ENCODE measurements at places on chromosomes 3 and 15.

DNA sequence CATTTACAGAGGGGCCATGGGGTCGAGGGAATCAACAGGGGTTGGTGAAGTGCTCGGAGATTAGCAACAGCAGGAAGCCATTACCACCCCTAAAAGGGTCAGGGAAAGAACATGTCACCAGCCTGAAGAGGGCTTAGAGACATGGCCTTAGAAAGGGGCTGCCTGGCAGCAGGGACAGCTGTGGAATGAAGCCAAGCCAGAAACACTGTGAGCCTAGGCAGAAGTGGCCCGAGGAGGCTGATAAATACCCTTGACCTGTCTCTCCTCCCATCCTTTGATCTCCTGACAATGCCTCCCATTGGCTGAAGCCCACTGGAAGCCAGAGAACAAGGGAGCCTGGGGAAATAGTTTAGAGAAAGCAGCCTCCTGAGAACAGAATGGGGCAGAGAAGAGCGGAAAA is 31.4 kb downstream of the GPD1L start:
- no peak for DNase-seq

GRCh38 chr15:68385240-68385561 is 46.8 kb downstream of the ITGA11 start:
- DNase-seq, result no peak

DNA sequence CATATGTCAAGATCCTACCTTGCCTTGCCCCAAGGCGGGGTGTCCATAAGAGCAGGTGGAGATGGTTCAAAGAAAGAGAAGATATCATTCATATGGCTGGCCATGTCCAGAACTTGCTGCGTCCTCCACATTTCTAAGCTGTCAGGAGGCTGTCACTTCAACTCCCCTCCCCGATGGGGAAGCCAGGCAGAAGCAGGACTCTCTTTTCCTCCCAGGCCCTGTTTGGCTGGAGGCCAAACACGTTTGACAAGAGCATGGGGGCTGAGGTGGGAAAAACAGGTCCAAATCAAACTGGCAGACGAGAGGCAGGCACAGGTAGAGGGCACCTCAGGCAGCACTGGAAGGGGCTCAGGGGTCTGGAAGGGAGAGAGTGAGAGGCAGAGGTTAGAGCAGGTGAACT is 37.7 kb downstream of the MESD start:
- no peak for DNase-seq

DNA sequence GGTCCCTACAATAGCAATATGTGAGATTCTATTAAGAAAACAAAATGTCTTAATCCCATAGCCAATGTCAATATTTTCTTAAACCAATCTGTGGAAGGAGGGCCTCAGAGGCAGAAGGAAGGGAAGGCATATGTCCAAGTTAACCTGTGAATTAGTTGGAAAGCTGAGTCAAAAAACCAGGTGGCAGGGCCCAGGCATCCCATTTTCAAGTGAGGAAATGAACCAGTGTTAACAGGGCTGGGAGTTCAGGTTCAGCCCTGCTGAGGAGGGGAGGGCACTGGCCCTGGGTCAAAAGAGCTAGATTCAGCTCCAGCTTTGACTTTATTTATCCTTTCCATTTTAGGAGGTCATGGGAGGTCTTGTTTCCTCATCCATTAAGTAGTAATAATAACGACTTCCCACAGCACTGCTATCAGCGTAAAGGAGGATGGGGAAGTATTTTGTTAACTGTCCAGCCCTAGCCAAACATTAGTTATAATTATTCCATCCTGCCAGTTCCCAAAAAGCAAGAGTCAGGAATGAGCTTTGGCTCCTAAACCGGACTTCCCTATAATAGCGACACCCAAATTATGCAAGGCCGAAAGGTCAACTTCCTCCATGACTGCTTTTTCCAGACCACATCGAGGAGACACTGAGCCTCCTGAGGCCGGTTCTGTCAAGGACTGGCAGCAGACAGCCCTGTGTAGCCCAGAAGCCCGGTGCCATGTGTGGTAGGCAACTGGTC is 3.2 kb downstream of the MASP1 start:
- DNase-seq, result no peak

- DNase-seq, result no peak
Observed at GRCh38 chr3:82208002-82208710, 446.7 kb upstream of the GBE1 start.

DNA sequence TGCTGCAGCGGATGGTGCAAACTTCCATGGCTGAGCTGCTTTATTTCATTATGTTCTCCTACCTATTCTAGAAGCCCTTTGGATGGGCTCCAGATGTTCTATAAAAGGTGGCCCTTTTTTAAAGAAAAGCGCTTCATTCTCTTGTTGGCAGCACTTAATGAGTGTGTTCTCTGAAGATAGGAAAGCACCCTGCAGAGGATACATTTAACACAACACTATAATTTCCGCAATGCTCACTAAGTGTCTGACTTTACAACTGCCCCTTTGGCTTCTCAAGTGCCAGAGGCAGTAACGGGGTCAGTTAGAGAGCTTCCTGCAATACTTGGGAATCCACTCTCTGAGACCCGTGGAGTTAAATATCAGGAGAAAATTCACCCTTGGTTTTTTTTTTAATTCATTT is 88.1 kb downstream of the MDFIC2 start:
- no peak for DNase-seq

GRCh38 chr3:193896419-193896818 is 239.5 kb upstream of the HES1 start:
- no peak for DNase-seq

GRCh38 chr3:58388550-58389091 is 45.0 kb downstream of the PDHB start:
- DNase-seq, result no peak

- DNase-seq, result no peak
Observed at GRCh38 chr15:90497376-90497775, 32.3 kb upstream of the CRTC3 start.

GRCh38 chr3:99523431-99524127 is 114.8 kb upstream of the COL8A1 start:
- DNase-seq, result no peak

DNA sequence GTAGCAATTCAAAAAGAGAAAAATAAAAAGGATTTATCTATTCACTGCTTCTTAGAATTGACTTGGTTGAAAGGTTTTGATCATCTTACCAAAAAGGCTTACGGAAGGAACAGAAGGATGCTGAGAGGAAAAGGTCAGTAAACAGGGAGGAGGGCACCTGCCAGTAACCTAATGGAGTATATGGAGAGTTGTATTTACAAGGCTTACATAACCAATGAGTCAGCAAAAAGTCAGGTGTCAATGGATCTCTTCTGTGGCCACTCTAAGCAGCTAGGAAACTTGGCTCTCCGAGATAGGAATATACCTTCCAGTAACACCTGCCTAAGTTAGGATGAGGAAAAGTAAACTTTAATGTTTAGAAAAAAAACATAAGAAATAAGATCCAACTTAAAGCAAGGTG is 80.5 kb upstream of the PLXND1 start:
- no peak for DNase-seq

DNA sequence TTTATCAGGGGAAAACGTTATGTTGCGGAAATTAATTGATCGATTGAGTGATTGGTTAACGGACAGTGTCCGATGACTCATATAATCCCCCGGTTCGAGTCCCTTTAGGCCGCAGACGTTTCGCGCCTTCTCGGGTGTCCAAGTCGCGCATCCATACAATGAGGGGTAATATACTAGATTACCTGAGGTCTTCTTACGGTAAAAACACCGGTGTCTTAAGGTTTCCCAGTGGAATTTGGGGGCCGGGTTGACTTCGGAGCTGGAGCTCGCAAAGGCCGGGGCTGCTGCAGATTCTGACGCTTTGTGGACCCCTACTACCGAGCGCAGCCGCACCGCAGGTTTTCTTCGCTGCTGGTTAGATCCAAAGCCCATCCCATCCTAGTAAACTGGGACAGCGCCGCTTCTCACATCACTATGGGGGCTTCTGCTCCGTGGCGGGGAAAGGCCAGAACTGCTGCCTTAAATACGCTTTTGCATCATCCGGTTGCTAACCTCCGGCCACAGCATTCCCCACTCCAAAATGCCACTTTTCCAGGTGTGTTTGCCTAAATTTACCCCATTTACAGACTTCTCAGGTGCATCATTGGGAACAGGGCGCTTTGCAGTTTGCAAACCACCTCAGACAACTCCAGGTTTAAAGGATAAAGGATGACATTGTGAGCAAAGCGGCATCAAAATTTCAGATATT is 858 bp upstream of the SACM1L start:
- DNase-seq, result peak; percentile 59

DNA sequence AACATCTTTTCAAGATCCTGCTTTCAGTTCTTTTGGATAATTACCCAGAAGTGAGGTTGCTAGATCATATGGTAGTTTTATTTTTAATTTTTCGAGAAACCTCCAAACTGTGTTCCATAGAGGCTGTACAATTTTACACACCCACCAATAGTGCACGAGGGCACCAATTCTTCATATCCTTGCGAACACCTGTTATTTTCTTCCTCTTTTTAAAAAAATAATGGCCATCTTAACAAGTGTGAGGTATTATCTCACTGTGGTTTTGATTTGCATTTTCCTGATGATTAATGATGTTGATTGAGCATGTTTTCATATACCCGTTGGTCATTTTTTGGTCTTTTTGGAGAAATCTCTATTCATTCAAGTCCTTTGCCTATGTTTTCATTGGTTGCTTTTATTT is 17.6 kb upstream of the CEP152 start:
- DNase-seq, result no peak
